Mammary epithelial cell (primary cell): ENCODE measurements at places on chromosomes 7 and 10. TPM values are rescaled to one million over a fixed set of nuclear protein-coding genes. Genes with fewer than 3 reads are reported as not detected.
A peak's percentile ranks its signal among the peaks of the same experiment; 100 is the strongest.

GRCh38 chr7:43808410-43808809 lies 49.9 kb downstream of the BLVRA start:
- no peak for DNase-seq

GRCh38 chr7:84058311-84059076 lies 136.1 kb downstream of the SEMA3A start:
- peak; percentile 82 for DNase-seq

The TCERG1L gene
- total RNA-seq = 0.17 TPM

GRCh38 chr7:126436213-126436868 lies 816.4 kb downstream of the GRM8 start:
- no peak for DNase-seq

DNA sequence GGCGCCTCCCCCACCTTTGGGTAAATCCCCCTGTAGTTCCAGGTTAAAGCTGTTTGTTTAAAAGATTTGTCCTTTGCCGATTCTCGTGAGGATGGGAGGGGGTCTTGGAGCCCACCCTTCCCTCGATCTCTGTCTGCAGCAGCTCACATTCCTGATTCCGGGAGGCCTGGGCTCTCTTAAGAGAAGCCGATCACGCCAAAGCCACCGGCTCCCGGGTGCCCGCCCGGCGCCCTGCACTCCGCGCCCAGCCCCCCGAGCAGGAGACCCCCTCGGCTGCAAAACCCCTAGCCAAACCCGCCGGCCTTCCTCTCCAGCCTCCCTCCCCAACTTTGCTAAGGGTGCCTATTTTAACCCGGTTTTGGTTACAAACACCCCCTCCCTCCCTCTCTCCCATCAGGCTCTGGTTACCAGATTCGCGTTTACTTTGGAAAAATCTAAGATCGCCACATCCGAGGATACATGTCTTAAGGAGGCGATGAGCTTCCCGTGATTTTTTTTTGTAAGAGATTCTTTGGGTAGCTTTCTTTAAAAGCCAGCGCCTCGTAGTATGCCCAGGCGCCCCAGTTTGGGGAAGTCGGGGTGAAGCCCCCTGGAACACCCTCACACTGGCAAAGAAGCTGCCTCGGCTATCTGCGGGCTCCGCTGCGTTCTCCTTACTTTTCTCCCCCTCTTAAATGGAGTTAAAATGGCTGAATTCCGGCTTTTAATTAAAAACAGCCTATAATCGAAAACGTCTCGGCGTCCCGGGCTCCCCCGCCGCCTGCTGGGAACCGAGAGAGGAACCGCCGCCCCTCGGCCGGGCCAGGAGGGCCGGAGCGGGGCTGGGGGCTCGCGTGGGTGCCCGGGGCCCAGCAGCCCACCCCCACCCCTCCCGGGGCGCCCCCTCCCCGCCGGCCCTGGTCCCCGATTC lies 983 bp downstream of the TNRC18 start:
- no peak for DNase-seq

DNA sequence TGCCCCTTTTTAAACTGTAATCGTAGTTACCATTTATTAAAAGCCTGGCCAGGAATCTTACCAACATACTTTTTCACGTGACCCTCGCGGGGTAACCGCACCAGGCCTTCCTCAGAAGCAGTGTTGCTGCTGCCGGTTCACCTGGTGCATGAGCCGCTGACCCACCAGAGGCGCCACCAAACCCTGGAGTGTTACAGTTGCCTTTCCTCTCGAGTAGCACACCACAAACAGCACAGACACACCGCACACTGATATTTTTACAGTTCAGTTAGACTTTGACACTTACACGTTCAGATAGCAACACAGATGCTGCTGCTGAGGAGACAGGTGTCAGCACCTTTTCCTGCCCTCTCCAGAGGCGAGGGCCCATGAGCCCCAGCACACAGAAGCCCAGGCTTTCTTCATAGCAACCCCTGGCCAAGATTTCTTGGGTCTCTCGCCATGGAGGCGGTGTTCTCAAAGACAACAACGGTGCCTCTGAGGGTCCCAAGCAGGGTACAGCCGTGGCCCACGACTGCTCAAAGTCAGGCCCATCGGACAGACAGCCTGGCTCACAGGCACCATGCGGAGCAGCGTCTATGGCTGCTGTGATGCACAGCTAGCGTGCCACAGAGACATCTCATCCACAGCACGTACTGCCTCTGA lies 123.1 kb downstream of the DIP2C start:
- no peak for DNase-seq

DNA sequence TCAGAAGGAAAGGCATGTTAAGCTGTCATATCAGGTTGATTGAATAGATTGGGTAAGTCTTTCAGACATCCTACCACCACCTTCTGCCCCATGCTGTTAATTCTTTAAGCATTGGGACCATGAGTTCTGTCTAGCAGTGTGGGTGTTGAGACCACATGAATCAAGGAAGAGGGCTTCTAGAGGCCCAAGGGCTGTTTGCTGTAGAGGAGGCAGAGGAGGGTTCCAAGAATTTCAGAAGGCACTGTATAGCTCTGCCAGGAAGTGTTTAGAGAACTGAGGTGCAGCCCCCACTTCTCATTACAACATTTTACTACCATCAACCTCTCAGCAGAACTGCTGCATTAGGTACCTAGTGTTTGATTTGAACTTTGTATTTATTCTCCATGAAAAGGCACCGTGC lies 720.2 kb downstream of the AUTS2 start:
- no peak for DNase-seq

The ZNF239 gene
- total RNA-seq = 1.3 TPM in 2 replicates

DNA sequence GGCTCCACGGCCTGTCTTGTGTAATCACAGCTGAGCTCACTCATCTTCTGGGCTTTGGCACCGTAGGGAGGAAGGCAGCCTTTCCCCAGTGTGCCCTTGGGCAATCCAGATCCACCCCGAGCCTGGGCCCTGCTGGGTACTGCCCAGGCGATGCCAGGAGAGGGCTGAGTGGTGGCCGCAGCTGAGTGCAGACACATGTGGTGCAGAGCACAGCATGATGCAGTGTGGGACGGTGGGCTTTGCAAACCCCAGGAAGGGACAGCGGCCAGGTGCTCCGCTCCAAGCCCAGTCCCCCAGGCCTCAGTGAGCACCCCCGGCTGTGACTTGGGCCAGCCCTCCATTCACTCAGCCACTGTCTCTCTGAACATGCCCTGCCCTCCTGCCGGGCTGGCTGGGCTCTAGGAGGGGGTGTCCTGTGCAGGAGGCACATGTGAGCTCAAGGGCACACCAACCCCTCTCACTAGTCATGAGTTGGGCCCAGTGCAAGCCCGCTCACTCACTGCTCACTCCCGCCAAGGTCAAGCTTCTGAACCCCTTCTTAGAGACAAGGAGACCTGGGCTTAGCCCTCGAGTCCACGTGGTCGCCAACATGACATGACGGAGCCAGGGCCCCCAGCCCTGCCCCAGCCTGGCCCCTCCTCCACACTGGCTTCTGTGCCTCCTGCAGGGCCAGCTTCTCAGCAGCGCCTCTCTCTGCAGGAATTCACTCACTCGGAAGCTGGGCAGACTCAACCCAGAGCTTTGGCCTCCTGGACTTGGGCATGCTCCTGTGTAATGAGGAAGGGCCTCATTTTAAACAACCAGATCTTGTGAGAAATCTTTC lies 77.5 kb upstream of the INSIG1 start:
- DNase-seq = no peak

DNA sequence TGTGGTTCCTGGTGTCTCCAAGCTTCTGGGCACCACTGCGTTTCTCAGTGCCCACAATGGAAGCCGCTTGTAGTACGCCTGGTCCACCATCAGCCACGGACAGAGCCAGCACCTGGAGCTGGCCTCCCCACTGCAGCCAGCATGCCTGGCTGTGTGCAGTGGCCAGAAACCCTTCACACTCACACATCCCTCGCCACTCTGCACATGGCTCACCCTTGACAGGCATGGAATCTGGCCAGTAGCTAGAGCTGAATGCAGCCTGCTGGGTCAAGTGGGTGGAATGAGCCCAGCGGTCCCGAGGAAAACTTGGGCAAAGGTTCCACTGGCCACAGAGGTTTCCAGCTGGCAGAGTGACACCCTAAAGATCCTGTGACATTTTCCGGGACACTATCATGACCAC lies 146.0 kb upstream of the ADO start:
- no peak for DNase-seq

The HNRNPH3 gene
- total RNA-seq = 122 and 164 TPM in 2 replicates

- DNase-seq = no peak
Observed at GRCh38 chr7:134255814-134256213, 60.9 kb downstream of the SLC35B4 start.

The IKZF1 gene
- not detected for total RNA-seq
